ENCODE measurements at places on chromosomes 6 and 20.

DNA sequence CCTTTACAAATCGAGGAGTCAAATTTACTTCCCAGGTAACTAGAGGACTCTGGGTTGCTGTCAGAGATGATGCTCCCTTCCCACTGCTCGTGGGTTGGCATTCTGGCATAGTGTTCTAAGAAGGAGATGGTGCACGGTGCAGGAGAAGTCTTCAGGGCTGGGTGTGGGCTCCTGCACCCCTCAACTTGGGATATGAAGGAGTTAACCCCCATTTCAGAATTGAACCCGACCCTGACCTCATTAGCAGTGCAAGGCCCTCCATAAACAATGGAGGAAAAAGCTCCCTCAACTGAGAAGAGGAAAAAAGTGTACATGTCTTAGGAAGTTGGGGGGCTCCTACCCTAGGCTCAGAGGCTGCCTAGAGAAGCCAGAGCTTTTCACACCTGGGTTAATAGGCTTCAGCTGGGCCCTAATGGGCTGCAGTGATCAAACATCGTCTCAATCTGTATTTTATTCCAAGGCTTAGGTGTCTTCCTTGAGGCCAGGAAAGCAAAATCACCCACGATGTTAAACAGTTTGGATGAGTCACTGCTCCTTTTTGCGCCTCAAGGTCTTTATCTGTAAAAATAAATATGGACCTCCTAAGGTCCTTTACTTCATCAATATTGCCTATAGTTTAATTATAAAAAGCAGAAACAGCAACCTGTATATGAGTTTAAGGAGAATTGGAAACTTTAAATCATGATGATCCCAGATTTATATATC, 29.4 kb downstream of the TFAP2B start:
- peaks cover 3% of the 10 kb centered on the region for H3K27me3 ChIP-seq
- no peak overlapping the region for H3K27ac ChIP-seq
- H3K36me3 ChIP-seq, result no peaks in the 10 kb centered on the region
- H3K4me1 ChIP-seq, result no peaks in the 10 kb centered on the region

DNA sequence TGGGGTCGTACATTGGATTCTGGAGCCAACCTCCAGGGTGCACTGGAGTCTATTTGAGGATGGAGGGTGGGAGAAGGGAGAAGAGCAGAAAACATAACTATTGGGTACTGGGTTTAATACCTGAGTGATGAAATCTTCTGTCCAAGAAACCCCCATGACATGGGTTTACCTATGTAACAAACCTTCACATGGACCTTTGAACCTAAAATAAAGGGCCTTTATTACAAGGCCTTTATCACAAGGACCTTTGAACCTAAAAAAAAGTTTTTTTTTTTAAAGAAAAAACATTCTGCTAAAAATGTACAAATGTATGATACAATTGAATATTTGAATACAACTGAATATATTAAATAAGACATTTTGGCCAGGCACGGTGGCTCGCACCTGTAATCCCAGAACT, 38.1 kb upstream of the ZNF133 start:
- H3K4me1 ChIP-seq, result no peaks in the 10 kb centered on the region
- H3K27me3 ChIP-seq, result no peaks in the 10 kb centered on the region
- no peak overlapping the region for H3K4me3 ChIP-seq
- H3K27ac ChIP-seq, result no peak overlapping the region

DNA sequence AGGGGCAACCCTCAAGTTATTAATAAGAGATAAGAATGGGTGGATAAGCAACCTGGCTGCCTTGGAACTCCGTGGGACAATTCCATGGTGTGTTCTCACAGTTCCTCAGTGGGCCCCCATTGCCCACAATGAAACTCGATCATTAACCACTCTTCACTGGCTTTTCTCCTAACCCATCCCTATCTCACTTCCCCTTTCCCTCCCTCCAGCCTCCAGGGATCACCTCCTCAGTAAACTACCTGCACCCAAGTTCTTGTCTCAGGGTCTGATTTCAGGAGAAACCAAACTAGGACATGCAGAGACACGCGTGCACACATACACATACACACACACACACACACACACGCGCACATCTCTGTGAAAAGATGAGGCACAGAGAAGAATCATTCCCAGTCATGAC, 37.7 kb upstream of the FOXP4 start:
- no peak overlapping the region for H3K27ac ChIP-seq
- H3K4me3 ChIP-seq, result no peak overlapping the region
- peaks cover 10% of the 10 kb centered on the region for H3K27me3 ChIP-seq
- DNase-seq, result no peak
- H3K36me3 ChIP-seq, result no peaks in the 10 kb centered on the region

DNA sequence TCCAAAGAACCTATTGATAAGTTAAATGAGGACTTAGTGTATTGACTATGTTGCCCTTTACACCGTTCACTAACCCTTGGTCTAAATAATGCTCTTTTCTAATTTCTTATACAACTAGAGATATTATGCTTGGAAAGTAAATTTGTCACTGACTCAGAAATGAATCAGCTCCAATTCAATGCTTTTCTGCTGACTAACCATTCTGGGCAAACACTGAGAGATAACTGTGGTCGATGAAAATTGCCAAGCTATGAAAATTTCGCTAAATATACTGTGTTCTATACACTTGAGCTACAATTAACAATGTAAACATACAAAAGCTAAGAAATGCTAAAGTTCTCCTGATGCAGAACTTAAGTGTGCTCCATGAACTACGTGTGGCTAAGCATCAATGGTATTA, 23.1 kb upstream of the FBXO9 start:
- H3K36me3 ChIP-seq, result no peaks in the 10 kb centered on the region
- peaks cover 23% of the 10 kb centered on the region for H3K4me1 ChIP-seq
- DNase-seq, result peak; percentile 68
- no peak overlapping the region for H3K4me3 ChIP-seq

GRCh38 chr20:36469973-36470372, 71.3 kb upstream of the MYL9 start:
- peaks cover 65% of the 10 kb centered on the region for H3K4me1 ChIP-seq
- DNase-seq, result no peak
- H3K36me3 ChIP-seq, result no peaks in the 10 kb centered on the region
- H3K27me3 ChIP-seq, result no peaks in the 10 kb centered on the region
- no peak overlapping the region for H3K27ac ChIP-seq

Data from Panc1 (cell line).